Bronchial epithelial cell (primary cell): ENCODE measurements at places on chromosomes 4 and X.

- no peak for DNase-seq
These were observed 99.4 kb upstream of the SPANXC start for GRCh38 chrX:141341743-141342142.

DNA sequence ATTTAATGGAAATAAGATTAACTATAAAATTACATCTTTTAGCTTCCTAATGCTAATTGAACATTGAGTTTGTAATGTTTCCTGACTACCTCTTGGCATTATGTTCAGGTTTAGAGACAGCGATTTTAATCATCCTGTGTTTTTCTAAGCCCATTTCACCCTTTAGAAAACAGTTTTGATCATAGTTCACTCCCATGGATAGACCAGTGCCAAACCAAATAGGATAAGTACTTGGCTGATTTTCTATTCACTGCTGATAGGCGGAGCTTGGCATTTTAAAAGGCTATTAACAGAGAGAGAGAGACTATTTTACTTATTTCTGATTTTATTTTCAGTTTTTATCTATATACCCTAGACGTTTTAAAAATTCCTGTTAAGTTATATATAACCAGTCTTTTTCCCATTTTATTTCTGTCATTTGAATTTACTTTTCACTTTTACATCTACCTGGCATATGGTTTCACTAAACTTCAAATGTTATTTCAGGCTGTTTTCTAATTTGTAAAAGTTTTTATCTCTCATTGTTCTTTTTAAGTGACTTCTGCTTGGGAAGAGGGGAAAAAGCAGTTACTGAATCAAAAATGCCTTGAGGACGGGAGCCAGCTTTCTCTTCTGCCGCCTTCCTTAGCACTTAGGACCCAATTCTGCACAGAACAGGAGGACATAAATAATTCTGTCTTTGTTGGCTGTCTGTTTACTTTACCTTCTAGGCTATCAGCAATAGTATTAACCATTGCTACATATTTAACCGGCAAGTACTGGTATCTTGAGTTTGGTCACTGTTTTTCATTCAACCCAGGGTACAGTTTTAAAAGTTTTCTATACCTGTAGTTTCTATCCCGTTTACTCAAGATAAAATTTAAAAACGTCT lies 46.4 kb downstream of the SGMS2 start:
- DNase-seq: no peak

GRCh38 chrX:107228486-107228819 lies 22.0 kb downstream of the DNAAF6 start:
- DNase-seq: no peak

GRCh38 chrX:95040104-95040503 lies 1366.1 kb downstream of the FAM133A start:
- no peak for DNase-seq

GRCh38 chr4:8744083-8744805 lies 127.4 kb downstream of the HMX1 start:
- no peak for DNase-seq

GRCh38 chrX:132774010-132774714 lies 184.3 kb downstream of the HS6ST2 start:
- peak; percentile 44 for DNase-seq

DNA sequence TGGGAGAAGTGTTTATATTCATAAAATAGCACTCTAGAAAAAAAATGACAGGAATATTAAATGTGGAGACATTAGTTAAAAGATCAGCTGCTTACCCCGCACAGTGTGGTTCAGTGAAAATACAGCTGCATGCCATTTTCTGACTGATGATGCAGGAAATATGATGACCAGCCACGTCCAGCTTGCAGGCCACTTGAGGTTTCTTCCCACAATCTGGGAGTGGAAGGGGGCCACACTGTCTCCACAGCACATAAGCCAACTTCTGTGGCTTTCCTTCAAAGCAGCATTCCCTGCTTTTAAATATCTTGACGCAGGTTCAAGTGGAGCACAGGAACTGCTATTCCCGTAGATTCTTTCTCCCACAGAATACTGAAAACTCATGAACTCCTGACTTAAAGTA lies 173.4 kb upstream of the GALNT7 start:
- no peak for DNase-seq

- DNase-seq: no peak
These were observed 12.6 kb downstream of the ADD1 start for GRCh38 chr4:2856266-2856665.

DNA sequence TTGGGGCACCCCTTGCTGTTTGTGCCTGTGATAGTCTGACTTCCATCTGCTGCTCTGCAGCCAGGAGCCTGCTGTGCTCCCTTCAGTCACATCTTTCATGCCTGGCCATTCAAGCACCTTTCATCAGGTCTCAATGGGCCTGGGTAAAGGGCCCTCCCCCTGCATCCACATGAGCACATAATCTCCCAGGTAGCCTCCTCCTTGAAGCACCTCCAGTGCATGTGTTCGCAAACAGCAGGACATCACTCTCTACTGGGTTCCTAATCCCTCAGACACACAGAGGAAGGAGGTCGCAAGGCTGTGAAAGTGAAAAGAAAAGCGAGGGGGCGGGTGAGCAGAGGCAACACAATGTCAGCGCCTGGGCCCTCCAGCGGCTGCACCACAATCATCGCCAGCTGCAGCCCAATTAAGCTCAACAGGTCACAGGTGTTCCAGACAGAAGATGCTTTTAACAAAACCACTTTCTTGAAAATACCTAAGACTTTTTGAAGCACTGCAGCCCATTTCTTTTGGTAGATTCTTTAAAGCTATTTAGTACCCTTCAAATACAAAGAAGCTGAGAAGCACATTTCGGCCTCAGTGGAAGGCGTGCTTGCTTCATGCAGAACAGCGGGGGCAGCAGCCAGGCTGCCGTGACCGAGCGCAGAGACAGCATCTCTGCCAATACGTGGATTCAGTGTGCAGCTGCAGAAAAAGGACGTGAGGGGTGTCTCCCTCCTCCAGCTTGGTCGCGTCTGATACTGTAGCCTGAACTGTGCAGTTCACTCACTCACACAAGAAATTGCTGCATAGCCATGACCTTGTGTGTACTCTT lies 92.2 kb upstream of the SPRY1 start:
- no peak for DNase-seq

DNA sequence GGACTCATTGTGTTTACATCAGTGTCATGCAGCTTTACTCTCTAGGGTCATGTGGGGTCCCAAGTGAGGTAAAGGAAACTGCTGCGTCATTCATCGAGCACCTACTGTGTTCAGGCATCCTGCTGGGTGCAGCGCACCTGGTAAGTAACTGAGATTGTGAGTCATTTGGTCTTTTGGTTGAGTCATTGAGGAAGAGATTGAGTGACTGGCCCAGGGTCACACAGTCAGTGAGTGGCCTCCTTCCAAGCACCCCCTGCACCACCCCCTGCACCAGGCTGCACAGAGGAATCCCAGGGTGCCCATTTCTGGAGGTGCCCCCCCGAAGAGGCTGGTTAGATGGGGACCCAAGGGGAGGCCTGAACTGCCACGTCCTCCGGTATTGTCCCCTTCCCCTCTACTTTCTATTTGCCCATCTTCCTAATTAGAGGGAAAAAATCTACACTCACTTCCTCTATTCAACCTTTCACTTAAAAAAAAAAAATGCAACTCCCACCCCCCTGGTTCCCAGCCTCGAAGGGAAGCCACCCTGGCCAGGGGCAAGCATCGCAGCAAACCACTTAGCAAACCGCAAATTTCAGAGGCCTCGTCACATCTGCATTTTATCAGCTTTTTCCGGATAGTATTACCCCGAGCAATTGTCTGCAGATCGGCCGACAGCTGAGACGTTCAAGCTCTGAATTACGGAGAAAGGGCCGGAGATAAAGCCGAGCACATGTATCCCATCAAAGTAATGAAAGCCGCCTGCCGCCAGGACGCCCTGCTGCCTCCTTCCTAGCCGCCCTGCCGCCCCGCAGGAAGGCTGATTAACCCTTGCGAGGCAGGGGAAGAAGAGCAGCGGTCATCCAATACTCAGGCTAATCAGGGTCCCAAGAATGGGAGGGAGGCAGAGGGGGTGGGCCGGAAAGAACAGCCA lies 96.3 kb upstream of the MSX1 start:
- DNase-seq: peak; percentile 85

GRCh38 chr4:5387457-5387856 lies 320.9 kb downstream of the EVC2 start:
- no peak for DNase-seq

DNA sequence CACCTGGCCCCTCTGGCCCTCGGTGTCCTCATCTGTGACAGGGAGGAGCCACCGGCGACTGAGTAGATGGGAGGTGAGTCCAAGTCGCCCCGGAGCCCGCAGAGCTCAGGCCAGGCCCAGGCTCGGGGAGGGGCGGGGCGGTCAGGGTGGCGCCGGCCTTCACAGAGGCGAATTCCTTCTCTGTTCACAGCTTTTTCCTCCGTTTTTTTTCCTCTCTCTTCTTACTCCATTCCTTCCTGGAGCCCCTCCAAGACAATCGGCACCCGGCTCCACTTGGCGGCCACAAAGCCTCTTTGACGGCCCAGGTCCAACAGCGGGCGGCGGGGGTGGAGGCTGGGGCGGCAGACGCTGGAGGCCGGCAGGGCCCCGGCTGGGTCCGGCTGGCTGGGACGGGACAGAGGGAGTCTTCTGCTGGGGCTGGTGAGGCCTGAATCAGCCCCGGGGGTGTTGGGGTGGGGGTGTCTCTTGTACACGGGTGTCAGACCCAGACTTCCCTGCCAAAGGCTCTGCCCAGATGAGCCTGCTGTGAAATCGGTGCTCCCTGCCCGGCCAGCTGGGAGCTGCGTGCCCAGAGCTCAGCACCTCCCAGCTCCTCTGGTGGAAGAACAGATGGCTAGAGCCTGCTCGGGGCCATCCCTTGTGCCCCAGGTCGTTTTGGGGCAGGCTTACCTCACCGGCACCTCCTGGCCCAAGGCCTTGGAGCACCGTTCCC lies 22.6 kb downstream of the FGFRL1 start:
- no peak for DNase-seq

DNA sequence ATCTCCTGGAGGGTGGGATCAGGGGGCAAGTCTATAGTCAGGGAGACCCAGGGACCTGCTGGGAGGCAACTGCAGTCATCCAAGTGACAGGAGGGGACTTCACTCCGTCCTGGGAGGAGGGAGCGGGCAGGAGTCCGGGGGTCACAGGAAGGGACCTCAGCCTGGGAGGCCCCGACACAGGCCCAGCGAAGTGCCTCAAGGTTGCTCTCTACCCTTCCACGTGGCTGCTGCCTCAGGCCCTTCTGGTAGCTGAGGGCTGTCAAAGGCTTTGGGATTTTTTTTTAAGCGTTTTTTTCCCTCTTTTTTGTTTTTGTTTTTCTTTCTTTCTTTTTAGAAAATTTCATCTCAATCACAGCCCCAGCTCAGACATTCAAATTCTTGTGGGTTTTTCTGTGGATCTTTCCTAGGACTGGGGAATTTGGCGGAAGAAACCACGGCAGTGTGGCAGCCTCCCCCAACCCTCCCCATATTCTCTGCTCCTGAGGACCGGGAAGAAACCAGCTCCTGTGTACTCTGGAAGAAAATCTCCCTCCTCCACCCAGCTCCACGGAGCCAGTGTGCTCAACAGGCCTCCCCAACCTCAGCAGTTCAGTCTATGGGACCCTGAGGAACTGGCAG lies 1.4 kb upstream of the HAUS7 start:
- no peak for DNase-seq

DNA sequence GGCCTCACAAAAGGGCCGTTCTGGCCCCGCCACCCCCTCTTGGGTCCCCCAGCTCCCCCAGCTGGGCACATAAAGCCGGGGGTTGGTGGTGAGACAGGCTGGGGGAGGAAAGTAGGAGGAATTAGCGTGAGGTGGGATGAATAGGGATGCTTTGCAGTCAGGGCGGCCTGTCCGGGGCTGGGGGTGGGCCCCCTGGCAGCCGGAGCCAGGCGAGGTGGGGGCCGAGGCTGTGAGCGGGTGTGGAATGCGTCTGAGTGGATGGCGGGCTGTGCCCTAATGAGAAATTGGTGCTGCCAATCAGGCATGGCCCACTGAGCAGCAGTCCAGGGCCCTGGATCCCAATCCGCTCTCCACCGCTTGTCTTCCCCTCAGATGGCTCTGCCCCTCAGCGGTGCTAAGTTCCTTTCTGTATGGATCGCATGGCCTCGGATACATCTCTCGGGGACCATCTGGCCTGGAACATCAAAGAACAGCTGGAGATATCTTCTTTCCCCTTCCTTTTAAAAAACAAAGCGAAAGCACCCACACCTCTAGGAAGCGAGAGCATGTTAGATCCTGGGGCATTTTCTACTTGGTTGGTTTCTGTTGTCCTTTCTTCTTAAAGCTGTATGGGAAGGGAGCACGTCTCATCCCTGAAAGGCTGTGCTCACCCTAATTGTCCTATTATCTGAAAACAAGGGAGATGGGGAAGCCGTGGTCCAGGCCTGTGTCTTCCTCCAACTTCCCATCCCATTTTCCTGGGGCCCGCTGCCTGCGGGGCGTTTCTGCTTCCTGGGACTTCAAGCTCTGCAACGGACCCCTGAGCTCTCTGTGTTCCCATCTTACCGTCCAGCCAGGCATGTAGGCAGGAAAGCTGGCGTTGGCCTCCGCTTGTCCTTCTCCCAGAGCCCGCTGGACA lies 106.9 kb downstream of the SORCS2 start:
- no peak for DNase-seq

- peak; percentile 57 for DNase-seq
These were observed 205.6 kb upstream of the S100G start for GRCh38 chrX:16444353-16444752.

GRCh38 chr4:146269228-146269653 lies 54.9 kb downstream of the REELD1 start:
- no peak for DNase-seq

DNA sequence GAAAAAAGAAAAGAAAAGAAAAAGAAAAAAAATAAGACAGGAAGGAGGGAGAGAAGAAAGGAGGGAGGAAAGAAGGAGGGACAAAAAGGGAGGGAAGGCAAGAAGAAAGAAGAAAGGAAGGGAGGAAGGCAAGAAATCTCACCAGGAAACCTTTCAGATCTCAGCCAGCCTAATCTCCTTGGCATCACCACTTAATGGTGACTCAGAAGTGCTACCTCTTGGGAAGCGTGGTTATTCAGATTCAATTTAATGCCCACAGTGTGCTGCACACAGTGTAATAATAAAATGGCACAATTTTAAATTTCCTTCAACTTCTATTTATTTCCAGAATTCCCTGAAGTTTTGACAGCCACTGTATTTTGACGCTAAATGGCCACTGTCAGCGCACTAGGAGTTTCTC lies 50.3 kb downstream of the DKK2 start:
- DNase-seq: peak; percentile 18

DNA sequence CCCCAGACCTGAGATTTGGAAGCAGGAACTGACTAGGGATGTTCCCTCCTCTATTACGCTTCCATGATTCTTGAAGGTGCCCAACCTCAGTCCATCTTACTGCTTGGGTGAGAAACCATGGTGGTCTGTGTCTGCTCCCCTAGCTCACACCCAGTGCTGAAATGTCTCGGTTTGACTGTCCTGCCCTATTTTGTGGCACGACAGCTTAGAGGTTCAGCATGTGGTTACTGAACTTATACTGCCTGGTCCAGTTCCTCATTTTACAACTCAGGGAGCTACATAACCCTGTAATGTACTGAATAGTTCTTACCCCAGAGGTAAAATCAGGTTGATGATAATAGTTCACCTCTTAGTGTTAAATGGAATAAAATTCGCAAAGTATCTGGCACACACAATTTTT lies 203.1 kb downstream of the RBM46 start:
- DNase-seq: no peak

DNA sequence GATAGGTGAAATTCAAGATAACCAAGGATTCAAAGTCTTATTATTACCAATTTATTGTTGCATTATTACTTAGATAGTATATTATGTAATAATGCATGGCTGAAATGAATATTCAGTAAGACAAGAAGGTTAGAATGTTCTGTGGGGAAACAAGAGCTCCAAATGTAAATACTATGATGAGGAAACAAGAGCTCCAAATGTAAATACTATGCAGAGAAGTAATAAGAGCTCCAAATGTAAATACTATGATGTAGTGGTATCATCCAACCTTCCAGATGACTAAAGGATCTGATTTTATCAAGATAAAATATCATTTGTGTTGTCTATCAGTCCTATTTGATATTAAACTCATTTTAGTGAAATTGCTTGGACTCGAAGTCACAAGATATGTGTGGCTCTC lies 82.2 kb upstream of the PCDH18 start:
- DNase-seq: peak; percentile 1
